ENCODE measurements at places on chromosomes 7 and 10.
A peak's percentile ranks its signal among the peaks of the same experiment; 100 is the strongest.

DNA sequence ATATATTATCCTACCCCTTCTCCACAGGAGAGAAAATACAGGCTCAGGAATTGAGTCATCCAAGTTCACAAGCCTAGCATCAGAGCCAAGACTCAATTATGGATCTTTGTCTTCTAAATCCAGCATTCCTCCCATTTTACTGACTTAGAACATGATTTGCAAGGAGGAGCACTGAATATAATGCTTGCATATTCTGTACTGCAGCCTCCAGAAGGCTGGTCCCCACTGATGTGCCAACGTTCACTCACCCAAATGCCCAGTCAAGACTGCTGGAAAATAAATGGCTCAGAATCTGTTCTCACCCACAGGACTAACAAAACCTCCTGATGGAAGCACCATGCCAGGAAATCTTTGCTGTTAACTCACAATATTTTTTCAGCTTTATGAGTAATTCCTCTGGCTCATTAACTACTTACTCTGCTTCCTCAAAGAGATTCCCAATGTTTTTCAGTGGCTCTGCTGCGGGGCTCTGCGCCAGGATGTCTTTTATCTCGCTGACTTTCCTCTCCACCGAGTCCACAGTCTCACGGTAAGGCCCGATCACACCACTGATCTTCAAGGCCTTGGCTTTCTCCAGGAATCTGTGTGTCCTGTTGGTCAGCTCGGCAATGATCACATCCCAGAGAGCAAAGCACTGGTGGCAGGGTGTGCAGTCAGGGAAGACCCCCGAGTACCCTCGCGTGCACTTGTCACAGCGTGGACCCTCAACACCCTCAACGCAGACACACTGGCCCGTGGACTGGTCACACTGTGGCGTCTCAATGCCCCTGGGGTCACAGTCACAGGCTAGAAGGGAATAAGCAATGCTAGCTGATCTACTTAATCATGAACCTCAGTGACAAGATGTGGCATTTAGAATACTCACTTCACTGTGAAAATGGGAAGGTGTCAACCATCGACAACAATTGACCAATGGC is 48.8 kb downstream of the DLD start:
- no peak for DNase-seq

- DNase-seq = no peak
Observed at GRCh38 chr7:150820578-150821198, 20.1 kb downstream of the TMEM176A start.

DNA sequence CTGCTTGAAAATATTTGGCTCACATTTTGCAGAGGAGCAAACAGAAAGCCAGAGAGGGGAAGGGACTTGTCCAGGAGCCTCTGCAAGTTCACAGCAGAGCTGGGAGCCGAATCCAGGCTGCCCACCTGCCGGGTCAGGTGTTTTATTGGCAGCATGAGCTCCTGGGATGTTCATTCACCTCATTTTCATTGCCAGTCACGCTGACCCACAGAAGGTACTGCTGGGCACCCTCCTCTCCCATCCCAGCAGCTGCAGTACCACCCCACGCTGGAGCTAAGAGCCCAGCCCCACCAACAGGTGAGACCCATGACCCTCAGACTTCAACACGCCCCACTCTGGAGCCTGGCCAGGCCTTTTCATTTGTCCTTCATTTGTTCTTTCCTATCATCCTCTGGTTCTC is 102.7 kb downstream of the GRID1 start:
- DNase-seq = no peak

DNA sequence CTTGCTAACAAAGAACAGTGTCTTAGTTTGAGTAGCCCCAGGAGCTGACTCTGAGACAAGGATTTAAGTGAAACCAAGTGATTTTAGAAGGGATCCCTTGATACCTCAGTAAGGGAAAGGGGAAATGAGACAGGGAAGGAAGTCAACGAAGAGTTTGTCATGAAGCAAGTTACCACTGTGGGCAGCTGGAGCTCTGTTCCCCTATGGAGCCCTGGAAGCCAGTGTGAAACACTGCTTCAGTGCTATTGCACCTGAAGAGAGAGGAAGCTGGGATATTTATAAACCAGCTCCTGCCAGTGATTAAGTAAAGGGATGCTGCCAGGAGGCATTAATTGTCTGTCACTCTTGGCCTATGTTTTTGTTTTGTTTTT is 58.9 kb upstream of the WAPL start:
- no peak for DNase-seq

DNA sequence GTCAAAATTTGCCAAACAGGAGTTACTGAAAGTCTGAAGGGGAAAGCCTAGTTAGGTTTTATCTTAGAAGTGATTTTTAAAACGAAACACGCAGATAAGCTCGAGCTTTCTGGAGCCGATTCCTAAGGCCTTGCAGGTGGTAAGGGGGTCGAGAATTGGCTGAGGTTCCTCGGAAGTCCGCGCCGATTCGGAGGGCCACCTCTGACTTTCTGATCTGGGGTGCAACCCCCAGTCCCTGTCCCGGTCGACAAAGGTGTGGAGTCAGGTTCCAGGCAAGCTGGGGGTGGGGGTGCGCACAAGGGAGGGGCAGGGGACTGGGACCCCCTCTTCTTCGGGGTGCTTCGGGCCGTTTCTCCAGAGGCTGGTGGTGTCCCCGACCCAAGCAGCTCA is 701 bp upstream of the CUL1 start:
- DNase-seq = peak; percentile 21

DNA sequence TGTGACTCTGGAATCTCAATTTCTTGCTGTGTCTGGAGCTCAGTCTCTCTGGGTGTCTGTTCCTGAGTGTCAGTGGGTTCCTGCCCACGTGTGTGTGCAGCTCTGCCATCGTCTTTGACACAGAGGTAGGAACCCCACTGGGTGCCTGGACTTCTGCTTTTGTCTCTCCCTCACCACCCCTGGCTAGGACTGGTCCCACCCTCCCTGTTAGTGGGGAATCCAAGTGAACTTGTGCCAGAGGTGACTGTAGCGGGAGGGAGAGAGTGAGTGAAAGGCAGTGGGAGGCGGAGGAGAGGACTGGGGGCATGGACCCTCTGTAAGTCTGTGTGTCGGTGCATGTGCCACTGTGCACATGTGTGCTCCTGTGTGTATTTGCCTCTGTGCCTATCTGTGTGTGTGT is 299.9 kb upstream of the ZMIZ1 start:
- no peak for DNase-seq

- no peak for DNase-seq
Observed at GRCh38 chr7:43113622-43114457, 1.4 kb downstream of the HECW1 start.

DNA sequence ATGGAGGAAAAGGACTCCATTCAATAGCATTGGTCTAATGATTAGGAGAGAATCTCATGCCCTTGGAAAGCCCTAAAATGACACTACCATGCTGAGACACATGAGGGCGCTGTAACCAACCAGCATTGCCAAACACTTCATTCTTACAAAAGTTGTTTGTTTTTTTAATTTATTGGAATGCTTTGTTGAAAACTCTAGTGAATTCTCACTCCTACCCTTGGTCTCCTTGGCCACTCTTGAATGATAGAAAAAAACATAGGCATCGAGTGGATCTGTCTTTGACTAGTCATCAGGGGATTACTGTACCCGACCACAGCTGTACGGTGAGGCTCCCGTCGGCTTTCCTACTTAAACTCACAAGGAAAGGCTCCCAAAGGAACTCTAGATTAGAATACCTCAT is 29.3 kb upstream of the ADD3 start:
- DNase-seq = peak; percentile 68

- no peak for DNase-seq
Observed at GRCh38 chr7:134089446-134089845, 37.7 kb upstream of the LRGUK start.

- no peak for DNase-seq
Observed at GRCh38 chr7:76395965-76396726, 13.4 kb downstream of the SSC4D start.

DNA sequence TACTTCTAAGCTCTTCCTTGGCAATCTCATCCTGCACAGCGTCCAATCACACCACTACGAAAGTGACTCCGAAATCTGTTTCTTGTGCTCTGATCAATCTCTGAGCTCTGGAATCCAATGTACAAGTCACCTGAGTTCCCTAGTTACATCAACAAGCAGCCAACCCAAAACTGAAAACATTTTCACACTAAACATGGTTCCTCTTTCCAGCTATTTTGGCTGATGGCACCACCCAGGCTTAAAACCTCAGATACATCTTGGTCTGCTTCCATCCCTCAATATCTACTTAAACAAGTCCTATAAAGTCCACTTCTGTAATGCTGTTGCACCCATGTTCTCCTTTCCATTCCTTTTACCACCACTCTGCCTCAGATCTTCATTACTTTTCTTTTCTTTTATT is 3.6 kb downstream of the BLOC1S2 start:
- DNase-seq = no peak

DNA sequence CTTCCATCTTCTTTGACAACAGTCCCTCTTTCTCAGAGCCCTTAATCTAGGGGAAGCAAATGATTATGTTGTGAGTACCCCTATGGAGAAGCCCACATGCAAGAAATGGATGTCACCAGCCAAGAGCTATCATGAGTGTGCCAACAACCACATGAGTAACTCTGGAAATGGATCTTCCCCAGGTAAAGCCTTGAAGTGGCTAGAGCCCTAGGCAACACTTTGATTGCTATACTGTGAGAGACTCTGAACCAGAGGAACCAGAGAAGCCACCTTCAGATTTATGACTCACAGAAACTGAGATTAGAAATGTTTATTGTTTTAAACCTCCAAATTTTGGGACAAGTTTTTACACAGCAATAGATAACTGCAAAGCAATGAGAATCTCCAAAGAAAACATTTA is 60.9 kb upstream of the COL1A2 start:
- DNase-seq = no peak

DNA sequence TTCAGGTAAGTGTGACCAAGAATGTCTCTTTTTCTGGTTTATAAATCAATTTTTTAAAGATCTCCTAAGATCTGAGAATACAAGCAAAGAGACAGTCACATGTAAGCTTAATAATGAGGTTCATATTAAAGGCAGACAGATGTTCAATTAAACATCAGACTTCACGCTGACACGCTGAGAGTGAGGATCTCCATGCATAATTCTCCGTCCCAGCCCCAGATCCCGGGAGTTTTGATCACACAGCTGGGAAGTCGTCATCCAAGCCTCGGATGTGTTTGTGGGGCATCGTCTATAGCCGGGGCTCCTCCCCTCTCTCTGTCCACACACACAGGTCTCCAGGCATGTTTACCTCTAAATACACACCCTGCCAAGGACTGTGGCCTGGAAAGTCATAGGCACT is 223.2 kb downstream of the PTPRN2 start:
- no peak for DNase-seq

DNA sequence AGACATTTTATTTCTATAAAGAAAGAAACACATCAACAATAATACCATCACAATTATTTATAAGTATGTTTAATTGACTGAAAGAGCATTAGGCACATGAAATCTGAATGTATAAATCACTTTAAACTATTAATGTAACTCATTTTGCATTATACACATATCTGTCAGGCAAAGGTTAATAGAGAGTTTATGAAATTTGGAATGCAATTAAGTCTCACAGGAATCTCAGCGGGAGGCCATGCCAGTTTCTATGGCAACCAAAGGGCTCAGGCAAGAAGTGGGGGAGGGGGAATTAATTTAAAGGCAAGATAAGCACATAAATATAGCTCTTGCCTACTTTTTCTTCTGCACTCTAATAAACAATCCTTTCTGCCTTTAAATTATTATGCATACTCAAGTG is 152.6 kb downstream of the SLC16A9 start:
- DNase-seq = no peak

- DNase-seq = no peak
Observed at GRCh38 chr10:121684276-121684675, 86.0 kb upstream of the FGFR2 start.

DNA sequence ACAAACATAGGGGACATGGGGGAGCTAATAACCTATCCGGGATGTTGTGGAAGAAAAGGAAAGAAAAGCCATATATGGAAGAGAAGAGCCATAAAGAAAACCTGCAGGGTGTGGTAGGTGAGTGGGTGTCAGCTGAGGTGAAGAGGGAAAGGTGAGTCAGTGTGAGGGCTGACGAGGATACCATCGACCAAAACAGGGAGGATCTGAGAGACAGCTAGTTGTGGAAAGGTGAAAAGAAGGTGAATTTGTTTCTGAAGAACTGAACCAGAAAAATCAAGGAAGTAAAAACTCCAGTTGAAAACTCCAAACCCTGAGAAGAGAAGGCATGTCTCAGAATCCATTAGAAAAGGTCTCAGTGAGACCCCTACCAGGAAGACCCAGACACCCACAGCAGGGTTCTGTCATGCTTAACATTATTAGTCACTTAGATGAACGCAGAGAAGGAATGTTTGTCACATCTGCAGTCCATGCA is 4.1 kb downstream of the BLNK start:
- no peak for DNase-seq

- DNase-seq = no peak
Observed at GRCh38 chr10:78655979-78656378, 412.8 kb upstream of the ZMIZ1 start.

DNA sequence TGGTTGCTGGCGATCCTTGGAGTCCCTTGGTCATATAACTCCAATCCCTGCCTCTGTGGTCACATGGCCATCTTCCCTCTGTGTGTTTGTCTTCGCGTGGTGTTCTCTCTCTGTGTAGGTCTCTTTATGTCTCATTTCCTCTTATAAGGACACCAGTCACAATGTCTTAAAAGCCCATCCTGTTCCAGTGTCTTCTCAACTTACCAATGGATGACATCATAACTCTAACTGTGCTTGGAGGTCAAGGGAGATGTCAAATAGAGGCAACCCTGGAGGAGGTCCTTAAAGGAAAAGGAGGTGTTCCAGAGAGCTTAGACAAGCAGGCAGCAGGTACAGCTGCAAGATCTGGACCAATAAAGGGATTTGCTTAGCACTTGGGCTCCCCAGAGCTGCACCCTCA is 143.0 kb downstream of the BUB3 start:
- no peak for DNase-seq

DNA sequence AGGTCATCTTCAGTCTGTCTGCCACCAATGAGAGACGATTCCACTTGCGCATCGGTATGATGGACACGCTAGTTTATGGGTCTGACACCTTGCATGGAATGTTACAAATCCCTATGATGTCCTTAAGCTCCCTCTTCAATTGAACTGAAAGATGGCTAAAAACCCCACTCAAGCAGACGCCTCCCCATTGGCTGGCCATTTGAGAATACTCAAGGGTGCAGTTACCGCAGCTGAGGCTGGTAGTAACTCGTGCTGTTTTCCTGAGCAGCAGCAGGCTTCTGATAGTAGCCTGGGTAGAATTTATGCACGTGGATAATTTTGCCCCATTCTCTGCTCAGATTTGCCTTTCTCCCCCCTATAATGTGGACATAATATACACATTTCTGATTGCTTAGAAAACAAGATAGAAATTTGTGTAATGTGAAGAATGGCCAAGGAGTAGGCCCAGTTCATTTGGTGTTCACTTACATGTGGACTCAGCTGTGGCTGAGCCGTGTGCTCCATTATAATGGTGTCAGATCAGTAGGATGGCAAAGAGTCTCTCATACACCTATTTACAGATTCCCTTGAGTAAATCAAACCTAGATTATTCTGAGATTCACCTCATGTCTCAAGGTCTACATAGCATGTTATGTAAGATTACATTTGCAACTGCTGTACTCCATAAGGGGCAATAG is 142.8 kb downstream of the HIBADH start:
- DNase-seq = no peak

- no peak for DNase-seq
Observed at GRCh38 chr7:69864274-69864673, 266.0 kb downstream of the AUTS2 start.

- DNase-seq = no peak
Observed at GRCh38 chr7:16210171-16210570, 211.2 kb downstream of the CRPPA start.

GRCh38 chr10:77582710-77583115 is 54.9 kb downstream of the KCNMA1 start:
- DNase-seq = no peak

Data from CD4-positive, alpha-beta T cell treated with Interleukin-15 for 4 hours (primary cell).